ENCODE measurements at places on chromosomes 2 and 18.

DNA sequence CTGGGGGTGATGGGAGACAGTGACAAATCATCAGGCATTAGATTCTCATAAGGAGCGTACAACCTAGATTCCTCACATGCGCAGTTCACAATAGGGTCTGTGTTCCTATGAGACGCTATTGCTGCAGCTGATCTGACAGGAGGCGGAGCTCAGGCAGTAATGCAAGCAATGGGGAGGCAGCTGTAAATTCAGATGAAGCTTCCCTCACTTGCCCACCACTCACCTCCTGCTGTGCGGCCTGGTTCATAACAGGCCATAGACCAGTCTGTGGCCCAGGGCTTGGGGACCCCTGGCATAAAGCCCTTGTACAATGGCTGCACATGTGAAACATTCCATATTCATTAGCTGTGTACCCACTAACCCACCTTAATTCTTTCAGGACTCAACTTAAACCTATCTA is 18.0 kb downstream of the NMUR1 start:
- no peak for DNase-seq

DNA sequence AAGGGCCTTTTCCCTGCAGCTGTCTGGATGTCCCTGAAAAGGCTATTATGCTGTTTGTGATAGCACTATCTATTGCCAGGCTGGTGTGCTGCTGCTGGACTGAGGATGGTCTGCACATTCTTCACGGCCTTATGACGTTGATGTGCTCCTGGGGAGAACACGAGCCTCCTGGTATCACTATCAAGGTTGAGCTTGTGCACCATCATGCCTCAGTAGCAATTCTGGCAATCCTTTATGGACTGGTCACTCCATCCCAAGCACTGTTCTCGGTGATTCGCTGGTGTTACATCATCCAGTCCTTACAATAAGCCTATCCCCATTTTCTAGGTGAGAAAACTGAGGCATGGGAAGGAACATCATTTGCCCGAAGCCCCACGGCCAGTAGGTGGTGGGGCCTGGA is 18.2 kb upstream of the CCBE1 start:
- no peak for DNase-seq

GRCh38 chr2:39737661-39738060 is 41.4 kb downstream of the THUMPD2 start:
- DNase-seq = peak; percentile 30

GRCh38 chr2:121199281-121200010 is 85.6 kb downstream of the TFCP2L1 start:
- DNase-seq = no peak

GRCh38 chr2:53500181-53500580 is 267.4 kb upstream of the CHAC2 start:
- no peak for DNase-seq

DNA sequence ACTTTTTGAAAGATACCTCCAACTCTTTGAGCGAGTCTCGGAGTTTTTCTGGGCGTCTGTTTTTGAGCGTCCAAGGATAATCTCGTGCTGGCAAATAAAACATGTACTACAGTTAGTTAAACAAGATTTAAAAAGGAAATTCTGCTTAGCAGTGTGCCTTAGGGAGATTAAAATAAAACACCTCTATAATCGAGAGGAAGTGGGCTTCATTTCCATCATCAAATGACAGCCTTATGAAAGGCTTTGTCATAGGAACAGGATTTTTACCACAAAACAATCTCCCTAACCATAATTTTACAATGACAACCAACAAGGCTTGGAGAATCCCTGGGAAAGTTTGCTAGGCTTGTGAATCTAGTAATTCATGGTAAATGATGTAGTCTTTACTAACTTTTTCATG is 103.4 kb downstream of the WDPCP start:
- no peak for DNase-seq

- DNase-seq = no peak
Observed at GRCh38 chr2:215914777-215915165, 98.6 kb downstream of the MREG start.

- no peak for DNase-seq
Observed at GRCh38 chr18:61535401-61535800, 202.2 kb downstream of the CDH20 start.

- no peak for DNase-seq
Observed at GRCh38 chr2:127088706-127089105, 18.2 kb downstream of the BIN1 start.

DNA sequence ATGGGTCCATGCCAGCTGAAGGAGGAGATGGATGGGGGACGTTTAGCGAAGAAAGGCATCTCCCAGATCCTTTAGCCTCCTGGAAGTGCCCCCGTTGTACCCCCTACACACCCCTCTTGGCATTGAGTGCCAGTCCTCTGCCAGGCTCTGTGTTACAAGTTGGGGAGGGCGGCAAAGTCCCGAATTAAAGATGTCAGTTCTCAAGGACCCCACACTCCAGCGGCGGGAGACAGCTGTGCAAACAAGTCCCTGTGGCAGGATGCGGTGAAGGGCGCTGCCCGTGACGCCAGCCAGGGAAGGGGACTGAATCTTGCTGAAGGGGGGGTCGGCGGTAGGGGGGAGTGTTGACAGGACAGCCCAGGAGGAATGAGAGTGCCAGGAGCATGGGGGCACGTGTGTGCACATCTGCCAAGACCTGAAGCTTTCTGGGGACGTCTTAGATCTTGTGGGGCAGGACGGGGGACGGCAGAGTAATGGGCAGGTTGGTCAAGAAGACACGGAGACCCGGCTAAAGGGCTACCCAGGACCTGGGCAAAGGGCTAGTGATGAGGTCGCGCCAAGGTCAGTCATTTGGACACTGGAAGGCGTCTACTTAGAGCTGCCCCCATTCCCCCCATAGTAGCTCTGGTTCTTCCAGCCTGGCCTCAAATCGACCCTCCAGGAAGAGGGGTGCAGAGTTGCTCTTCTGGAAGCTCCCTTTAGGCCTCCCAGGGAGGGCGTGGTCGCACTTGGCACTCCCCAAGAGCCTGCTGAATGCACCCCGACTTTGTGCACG is 2.8 kb upstream of the CTDSP1 start:
- peak; percentile 74 for DNase-seq
